CD8-positive, alpha-beta memory T cell (primary cell): ENCODE measurements at places on chromosomes 5 and 9.

DNA sequence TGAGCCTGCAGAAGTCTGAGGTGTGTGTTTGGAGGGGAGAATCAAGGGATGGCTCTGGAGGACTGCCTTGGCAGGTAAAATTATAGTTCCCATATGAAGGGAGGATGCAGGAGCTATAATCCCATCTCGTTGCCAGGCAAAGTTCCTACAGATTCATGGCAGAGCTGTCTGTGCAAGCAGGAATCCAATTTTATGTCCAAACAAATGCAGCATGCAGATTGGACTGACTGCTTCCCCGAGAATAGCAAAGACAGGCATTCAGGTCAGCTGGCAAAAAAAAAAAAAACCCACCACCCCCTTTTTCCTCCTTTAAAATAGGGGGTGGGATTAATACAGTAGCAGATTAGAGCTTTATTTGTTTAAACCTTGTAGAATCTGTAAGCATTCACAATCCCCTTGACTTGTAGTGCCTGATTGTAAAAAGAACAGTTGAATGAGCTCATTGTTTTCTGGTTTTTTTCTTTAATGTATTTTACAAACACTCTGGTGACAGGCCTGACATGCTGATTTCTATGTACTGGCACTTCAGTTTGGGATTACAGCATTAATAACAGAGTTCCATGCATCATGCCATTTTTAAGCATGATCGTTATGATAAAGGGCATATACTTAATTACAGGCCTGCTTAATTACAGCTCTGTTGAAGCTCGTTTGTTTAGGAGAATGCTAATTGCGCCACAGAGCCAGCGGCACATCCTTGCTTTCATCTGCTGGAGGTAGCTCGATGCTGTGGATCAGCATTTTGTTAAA, 141.4 kb upstream of the LMX1B start:
- no peak for DNase-seq

DNA sequence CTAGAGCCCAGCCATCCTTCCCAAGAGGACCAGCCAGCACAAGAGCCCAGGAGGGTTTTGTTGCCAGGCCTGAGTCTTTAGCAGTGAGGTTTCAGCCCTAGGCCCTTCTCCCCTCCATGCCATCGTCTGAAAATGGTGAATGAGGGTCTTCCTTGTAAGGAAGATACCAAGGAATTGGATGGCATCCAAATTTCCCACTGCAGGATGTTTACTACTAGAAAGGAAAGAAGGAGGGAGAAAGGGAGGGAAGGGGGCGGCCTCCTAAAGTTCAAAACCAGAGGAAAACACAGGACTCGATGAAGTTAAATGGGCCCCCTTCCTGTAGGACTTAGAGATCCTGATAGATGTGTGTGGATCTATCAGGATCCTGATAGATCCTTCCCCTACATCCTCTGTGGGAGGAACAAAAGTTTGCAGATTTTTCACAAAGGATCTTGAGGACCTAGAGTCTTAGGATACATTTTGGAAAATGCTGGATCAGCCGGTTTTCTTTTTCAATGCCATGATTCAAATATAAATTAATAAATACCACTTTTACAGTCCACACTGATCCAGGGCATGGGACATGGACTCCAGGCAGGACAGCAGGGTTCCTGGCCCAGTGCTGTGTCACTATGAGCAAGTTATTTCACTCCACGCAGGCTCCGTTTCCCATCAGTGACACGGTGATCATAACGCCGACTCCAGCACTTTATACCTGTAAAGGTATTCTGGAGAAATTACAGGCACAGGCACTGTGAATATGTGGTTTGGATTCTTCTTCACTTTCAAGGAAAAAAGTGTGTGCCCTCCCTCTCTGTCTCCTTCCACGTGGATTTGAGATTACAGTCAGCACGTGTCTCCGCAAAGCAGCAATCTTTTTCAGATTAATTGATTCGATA, 40.9 kb downstream of the C5orf15 start:
- no peak for DNase-seq

DNA sequence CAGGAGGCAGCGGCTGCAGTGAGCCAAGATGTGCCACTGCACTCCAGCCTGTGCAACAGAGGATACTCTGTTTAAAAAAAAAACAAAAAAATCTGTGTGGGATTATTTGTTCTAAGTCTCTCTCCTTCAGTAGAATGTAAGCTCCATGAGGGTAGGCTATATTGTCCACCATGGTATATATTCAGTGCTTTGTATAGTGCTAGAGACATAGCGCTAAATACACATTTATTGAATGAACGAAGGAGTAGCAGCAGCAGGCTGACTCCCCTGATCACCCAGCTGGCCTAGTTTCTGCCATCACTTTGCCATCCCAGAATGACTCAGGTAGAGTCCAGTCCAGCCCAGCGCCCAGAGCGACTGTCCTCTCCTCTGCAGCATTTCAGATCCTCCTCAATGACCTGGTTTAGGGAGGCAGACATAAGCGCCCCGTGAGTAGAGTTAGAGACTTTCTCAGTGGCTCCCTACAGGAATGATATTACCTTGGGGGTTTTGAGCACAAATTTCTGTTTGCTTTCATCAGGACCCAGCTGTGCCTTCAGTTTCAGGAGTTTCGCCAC, 716 bp downstream of the HARS1 start:
- no peak for DNase-seq

DNA sequence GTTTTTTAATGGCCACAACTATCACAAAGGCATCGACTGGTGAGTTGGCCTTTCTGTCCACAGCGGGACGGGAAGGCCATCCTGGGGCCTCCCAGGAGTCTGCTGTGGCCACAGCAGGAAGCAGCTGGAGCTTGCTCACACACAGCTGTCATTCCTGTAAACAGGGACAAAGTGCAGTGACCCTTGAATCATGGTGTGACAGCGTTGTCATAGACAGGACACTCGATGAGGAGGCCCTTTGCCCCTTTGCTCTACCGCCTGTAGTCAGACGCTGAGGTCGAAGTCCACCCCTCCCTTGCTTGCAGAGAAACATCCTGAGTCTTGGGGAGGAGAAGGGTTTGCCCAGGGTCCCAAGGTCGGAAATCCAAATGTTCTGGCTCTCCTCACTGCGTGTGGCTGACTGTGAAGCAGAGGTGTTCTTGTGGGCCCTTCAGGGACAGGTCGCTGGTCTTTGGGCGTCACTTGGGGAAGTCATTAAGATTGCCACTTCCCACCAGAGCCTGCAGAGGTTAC, 35.1 kb downstream of the NDST1 start:
- peak; percentile 36 for DNase-seq

GRCh38 chr9:84122572-84122971, 142.0 kb downstream of the RMI1 start:
- DNase-seq = no peak

DNA sequence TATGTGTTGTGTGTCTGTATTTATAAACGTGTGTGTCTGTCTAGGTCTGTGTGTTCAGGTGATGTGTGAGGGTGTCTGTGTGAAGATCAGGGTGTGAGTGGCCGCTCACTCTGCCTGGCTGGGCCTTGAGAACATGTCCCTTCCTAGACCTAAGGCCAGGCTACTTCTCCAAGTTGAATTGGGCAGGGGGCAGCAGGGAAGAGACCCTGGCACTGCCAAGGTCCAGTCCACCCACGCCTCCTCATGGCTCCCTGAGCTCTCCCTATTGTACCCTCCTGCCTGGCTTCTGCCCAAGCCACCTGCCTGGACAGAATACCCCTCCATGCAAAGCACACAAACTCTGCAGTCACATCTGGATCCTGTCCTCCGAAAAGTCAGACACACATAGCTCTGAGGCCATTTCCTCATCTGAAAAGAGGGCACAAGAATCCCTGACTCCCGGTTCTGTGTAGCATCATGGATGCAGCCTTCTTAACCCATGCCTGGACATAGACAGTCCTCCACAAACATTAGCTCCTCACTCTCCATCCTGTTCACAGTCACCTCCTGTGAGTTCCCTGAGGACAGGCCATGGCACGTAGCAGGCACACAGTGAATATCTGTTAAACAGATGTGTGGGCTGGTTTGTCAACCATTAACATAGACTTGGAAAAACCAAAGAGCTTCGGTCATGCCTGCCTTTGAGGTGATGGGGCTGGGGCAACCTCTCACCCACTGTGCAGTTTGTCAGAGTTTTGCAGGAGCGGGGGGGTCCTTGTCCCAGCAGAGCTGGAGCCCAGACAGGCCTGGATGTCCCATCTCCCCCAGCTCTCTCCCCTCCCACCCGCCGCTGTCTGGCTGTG, 167.8 kb upstream of the MVB12B start:
- DNase-seq = no peak

- DNase-seq = no peak
Measured at GRCh38 chr5:4542145-4542778, 597.9 kb upstream of the ADAMTS16 start.

- no peak for DNase-seq
Measured at GRCh38 chr5:160930406-160930805, 78.4 kb upstream of the ATP10B start.

GRCh38 chr5:21681911-21682310, 1171.2 kb downstream of the CDH12 start:
- DNase-seq = no peak

- DNase-seq = no peak
Measured at GRCh38 chr9:36298566-36298965, 40.3 kb upstream of the GNE start.

GRCh38 chr5:147084702-147085101, 150.1 kb upstream of the STK32A start:
- no peak for DNase-seq

DNA sequence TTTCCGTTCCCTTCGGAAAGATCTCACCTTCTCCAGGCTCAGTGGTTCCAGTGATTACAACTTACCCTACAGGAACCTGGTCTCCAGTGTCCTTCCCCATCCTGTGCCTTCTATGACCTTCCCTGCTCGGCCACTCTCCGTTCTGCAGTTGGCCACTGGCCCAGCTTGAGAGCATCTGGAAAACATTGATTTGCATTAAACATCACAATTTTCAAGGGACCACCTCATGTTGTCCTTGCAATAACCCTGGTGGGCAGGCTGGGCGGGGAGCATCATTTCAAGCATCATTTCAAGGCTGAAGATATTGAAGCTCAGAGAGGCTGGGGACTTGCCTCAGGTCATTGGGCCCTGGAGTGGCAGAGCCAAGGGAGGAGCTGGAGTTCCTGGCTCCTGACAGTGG, 177.4 kb downstream of the SEC61B start:
- DNase-seq = no peak

DNA sequence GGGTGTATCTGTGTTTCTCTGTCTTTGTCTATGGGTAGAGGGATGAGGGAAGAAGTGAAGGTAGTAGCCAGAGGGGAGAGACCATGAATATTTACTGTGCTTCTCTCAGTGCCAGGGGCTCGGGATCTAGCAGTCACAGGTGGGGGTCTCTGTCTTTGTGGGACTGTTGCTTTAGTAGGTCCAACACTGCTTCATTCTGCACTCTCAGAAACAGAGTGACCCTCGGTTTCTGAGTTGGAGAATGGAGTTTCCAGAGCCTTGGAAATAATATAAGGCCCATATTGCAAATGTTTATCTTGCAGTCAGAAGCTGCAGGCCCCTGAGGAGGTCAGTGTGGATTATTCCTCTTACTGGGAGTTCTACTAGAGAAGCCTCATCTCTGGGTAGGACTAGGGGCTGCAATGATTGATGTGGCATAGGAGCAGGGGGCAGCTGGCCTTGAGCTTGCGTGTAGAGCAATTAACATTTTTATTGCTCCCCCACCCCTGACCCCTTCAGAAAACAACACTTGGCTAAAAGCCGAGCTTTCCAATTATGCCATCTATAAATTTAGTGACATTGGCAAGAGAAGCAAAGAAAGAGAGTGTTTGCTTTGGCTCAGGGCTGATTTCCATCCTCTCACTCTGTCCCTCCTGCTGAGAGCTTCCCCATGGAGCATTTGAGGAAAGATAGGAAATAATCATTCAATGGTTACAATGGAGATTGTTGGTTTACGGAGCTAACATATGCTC, 55.0 kb upstream of the TRPC7 start:
- DNase-seq = no peak

DNA sequence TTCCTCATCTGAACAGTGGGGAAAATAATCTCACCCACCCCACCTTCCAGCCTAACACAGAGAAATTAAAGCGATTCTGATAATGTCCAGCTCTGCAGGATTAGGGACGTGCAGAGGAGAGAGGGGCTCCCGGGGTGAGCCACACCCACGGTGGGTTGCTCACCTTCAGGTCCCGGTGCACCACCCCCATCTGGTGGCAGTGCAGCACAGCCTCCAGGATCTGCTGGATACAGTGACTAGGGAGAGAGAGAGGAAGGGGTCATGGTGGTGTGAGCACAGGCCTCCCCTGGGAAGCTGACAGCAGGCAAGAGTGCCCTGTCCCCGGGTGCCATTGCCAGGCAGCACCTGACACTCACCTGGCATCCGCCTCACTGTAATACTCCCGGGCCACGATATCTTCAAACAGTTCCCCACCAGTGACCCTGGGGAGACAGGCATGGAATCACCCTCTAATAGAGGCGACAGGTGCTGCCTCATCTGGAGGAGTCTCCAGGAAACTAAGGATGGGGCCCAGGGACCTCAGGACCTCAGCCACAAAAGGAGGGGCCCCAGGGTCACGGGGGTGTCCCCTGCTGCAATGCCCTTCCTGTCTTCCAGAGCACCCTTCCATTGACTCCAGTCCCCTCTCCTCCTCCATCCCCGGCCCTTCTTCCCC, 33.0 kb downstream of the CAMK2A start:
- no peak for DNase-seq

DNA sequence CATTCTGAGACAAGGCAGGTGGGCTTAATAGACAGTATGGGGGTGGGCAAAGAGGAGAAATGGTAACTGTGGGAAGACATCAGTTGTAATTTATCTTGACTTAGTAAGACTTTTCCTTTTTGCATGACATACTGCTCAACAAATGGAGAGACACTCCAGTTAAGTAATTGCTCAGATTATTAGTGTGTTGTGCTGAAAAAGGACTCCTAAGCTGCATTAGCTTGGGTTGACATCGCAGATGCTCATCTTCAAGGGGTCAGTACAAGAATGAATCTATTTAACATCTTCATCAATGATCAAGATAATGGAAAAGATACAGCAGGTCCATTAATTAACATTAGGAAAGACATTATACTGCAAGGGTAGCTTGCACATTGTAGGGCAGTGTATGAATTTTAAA, 181.1 kb upstream of the ELAVL2 start:
- DNase-seq = no peak

DNA sequence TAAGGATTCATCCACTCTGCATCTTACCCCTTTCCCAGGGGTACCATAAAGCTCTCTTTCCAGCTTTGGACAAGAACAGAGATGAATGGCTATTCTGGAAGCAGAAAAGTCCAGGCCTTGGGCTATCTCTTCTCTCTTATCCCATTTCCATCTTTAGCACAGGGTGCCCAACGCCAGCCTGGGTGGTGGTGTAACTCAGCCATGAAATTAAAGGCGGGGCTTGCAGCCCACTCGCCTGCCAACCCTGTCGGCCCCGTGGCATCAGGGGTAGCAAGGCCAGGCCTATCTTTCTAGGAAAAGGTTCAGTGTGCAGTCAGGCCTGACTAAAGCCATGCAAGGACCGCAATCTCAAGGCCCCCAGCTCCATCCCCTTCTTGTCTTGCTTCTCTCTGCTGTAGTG, 78.7 kb downstream of the FGF18 start:
- DNase-seq = no peak
